ENCODE measurements at places on chromosomes 2 and 18. TPM values are rescaled to one million over a fixed set of nuclear protein-coding genes. Genes with fewer than 3 reads are reported as not detected.
A peak's percentile ranks its signal among the peaks of the same experiment; 100 is the strongest.

GRCh38 chr2:112694182-112694581, 26.6 kb upstream of the NT5DC4 start:
- H3K36me3 ChIP-seq: no peaks in the 10 kb centered on the region
- no peak for DNase-seq
- no peaks in the 10 kb centered on the region for H3K4me1 ChIP-seq
- no peak overlapping the region for H3K27ac ChIP-seq
- H3K4me3 ChIP-seq: no peak overlapping the region

DNA sequence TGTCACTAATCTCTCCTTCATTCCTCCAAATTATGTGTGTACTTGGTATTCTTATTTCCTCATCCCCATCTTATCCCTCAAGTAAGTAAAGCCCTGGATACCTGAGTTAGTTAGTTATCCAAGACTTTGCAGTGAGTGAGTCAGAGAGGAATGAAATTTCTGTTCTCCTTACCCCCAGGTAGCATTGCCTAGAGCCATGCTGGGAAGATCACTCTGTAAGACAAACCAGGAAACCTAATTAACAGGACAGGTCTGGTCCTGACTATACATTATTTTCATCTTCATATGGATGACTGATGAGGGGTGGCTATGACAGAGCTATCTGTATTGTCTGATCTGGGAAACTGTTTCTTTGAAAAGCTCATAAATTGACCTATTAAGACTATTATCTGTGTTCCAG, 55.0 kb upstream of the ITGA6 start:
- no peak overlapping the region for H3K27ac ChIP-seq
- no peaks in the 10 kb centered on the region for H3K27me3 ChIP-seq
- no peaks in the 10 kb centered on the region for H3K36me3 ChIP-seq

- H3K27me3 ChIP-seq: no peaks in the 10 kb centered on the region
- no peak overlapping the region for H3K27ac ChIP-seq
- H3K36me3 ChIP-seq: no peaks in the 10 kb centered on the region
- DNase-seq: no peak
- no peaks in the 10 kb centered on the region for H3K4me1 ChIP-seq
Observed at GRCh38 chr2:22326250-22326649, 1058.7 kb upstream of the KLHL29 start.

TEKT4 gene
- not detected for total RNA-seq

- H3K4me1 ChIP-seq: peaks cover 7% of the 10 kb centered on the region
- no peaks in the 10 kb centered on the region for H3K36me3 ChIP-seq
- no peak overlapping the region for H3K27ac ChIP-seq
- no peak for DNase-seq
- no peaks in the 10 kb centered on the region for H3K27me3 ChIP-seq
Observed at GRCh38 chr2:201275069-201275468, 14.7 kb downstream of the CASP8 start.

DNA sequence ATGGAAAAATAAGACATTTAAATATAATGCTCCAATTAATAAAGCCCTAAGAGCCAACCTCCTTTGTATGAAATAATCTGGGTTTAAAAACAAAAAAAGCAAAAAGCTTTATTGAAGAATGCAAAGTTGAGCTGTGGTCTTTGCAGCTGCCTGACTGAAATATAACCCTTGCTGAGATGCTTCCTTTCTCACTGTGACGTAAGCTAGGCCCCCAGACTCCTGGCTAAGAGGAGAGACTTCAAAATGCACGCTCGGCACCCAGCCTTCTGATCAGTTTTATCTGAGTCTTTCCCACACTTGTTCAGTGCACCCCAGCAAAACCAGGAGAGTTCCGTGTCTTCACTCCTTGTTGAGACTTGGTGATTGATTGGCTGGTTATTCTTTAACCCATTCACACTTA, 115.3 kb downstream of the BCL11A start:
- H3K36me3 ChIP-seq: no peaks in the 10 kb centered on the region
- no peak for DNase-seq
- no peak overlapping the region for H3K4me3 ChIP-seq
- no peaks in the 10 kb centered on the region for H3K4me1 ChIP-seq

- H3K27ac ChIP-seq: no peak overlapping the region
- no peaks in the 10 kb centered on the region for H3K36me3 ChIP-seq
- no peak for DNase-seq
- H3K4me3 ChIP-seq: no peak overlapping the region
- H3K4me1 ChIP-seq: no peaks in the 10 kb centered on the region
- H3K27me3 ChIP-seq: no peaks in the 10 kb centered on the region
Observed at GRCh38 chr2:24984912-24985311, 13.2 kb upstream of the DNAJC27 start.

AKAIN1 gene
- not detected for total RNA-seq

DNA sequence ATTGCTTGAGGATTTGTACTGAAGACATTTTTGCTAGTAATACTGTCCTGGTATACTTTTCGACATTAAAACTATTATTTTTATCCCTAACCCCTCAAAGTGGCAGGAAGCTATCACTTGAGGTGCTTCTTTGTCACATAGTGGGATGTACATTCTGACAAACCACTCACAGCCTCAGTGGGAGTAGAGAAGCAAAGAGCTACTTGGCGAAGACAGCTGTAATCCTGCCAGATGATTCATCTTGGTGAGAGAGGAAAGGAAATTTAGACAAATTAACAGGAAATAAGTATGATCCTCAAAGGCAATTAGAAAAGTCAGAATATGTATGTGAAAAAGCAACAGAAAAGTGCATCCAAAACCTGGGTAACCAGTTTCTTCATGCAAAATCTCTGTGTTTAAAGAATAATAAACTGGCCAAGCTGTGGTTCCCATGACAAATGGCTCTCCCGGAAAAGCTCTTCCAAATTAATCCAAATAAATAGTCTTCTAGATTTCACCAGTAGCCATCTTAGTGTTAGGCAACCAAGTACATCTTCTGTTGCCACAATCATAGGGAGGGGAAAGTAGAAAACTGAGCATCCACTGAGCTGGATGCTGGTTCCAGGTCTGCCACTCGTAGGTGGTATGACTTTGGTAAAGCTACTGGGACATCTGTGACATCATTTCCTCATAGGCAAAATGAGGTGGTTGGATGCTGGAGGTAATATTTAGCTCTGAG, 308.0 kb upstream of the LYPD1 start:
- no peak for DNase-seq
- no peak overlapping the region for H3K4me3 ChIP-seq

TLX2 gene
- total RNA-seq: not detected

DNA sequence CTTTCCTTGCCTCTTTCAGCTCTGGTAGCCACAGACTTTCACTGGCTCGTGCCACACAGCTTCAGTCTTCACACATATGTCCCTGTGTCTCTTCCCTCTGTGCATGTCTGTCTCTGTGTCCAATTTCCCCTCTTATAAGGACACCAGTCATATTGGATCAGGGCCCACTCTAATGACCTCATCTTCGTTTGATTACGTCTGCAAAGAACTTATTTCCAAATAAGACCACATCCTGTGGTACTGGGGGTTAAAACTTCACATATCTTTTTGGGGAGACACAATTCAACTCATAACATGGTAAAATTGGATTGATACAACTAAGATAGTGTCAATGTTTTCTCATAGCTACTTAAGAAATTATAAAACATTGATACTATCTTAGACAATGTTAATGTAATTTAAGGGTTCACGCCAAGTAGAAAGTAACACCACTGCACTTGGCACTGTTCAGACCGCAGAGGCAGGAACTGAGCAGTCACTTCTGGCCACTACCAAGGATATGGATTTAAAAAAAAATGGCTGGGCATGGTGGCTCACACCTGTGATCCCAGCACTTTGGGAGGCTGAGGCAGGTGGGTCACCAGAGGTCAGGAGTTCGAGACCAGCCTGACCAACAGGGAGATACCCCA, 119.6 kb upstream of the EPAS1 start:
- no peaks in the 10 kb centered on the region for H3K36me3 ChIP-seq
- no peak overlapping the region for H3K27ac ChIP-seq
- H3K4me3 ChIP-seq: no peak overlapping the region
- H3K27me3 ChIP-seq: no peaks in the 10 kb centered on the region
- DNase-seq: no peak
- H3K4me1 ChIP-seq: peaks cover 12% of the 10 kb centered on the region

VWA3B gene
- total RNA-seq: not detected

ARL5A gene
- total RNA-seq: 133 TPM

DNA sequence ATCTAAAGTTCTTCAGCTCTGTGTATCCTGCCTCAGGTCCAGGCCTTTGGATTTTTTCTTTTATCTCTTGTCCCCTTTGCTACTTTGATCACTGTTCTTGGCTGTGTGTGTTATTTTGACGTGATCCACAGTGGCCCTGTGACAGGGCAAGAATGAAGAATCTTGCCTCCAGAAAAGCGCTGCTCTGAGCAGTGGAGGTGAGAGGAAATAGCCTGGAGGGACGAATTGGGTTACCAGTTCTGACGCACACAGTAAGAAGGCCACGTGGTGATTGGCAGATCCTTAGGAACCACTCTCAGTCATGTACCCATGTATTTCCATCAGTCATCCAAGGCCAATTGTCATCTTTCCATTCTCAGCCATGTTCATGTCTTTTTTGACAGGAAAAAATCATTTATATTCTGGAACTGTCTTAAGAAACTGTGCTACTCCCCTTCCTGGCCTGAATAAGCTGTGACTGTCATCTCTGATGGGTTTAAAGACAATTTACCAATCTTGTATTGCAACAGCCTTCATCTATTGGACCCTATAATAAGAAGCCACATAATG, 47.6 kb downstream of the MAPK4 start:
- H3K27ac ChIP-seq: no peak overlapping the region
- no peak overlapping the region for H3K4me3 ChIP-seq
- DNase-seq: no peak
- no peaks in the 10 kb centered on the region for H3K4me1 ChIP-seq
- no peaks in the 10 kb centered on the region for H3K36me3 ChIP-seq
- no peaks in the 10 kb centered on the region for H3K27me3 ChIP-seq

DNA sequence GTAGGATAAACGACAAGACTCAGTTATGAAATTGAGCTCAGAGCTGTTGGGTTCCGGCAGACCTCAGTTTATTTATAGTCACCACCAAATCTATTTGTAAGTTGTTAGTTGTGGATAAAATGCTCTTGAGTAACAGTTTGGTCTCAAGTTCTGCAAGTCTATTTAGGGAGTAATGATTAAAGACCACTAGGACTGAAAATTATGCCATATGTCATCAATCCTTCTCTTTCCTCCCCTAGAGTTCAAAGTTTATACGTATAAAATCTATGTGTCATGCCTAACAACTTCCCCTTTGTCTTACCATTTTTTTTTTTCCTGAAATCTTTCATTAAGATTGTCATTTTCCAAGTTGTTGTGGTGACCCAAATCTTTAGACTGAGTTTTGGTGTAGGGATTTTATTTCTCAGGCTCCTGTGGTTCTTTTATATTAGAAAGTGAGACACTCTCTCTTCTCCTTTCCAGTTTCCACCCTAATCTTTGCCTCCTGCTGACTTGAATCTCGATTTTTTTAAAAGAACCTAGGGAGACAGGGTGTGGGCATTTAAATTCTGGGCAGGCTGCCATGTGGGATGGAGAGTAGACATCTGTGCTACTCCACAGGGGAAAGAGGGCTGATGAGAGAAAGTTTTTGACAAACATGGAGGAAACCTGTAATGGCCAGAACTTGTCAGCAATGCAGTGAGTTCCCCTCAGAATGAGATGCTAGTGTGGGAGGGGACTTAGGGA, 51.0 kb downstream of the LAMA3 start:
- H3K4me3 ChIP-seq: no peak overlapping the region
- H3K36me3 ChIP-seq: no peaks in the 10 kb centered on the region
- no peaks in the 10 kb centered on the region for H3K27me3 ChIP-seq
- no peaks in the 10 kb centered on the region for H3K4me1 ChIP-seq
- no peak for DNase-seq
- no peak overlapping the region for H3K27ac ChIP-seq

TBR1 gene
- not detected for total RNA-seq

GRCh38 chr2:238287737-238288649, at the start of gene PER2:
PER2 (minus strand) TSS chr2:238288610; CDS start chr2:238277936, 10,674 bp downstream.
- H3K4me1 ChIP-seq: peaks cover 16% of the 10 kb centered on the region
- DNase-seq: peak; percentile 68
- no peaks in the 10 kb centered on the region for H3K36me3 ChIP-seq

- no peaks in the 10 kb centered on the region for H3K27me3 ChIP-seq
- no peak overlapping the region for H3K4me3 ChIP-seq
- no peak for DNase-seq
- no peaks in the 10 kb centered on the region for H3K36me3 ChIP-seq
- peaks cover 48% of the 10 kb centered on the region for H3K4me1 ChIP-seq
Observed at GRCh38 chr2:134372611-134373131, 118.8 kb downstream of the MGAT5 start.

All from thoracic aorta (tissue), 2 donors.